Activated CD4-positive, alpha-beta T cell treated with anti-CD3 and anti-CD28 coated beads, Interleukin-2, amount 10 ng/mL, durations not matched to agents 7 days and 5 days (primary cell): ENCODE measurements at places on chromosomes 6 and 20.

GRCh38 chr6:3355358-3356055 lies 96.8 kb downstream of the PSMG4 start:
- no peak for DNase-seq

DNA sequence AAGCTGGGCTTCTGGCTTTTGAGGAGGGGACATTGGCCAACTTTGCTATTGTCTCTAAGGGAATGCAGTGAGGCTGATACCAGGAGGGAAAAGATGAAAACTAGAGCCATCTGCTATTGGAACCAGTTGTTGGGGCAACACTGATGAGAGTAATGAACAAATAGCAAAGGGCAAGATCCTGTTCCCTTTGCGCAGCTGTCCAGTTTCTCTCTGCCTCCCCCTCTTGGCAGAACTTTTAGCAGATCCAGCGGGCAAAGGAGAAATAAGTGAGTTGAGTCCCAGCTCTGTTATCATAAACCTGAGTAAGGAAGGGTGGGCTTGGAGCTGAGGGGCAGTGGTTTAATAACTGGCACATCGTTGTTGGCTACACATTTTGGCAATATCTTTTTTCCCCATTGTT lies 126.8 kb downstream of the AKAP7 start:
- DNase-seq = no peak

GRCh38 chr20:49583669-49584417 lies 15.9 kb upstream of the PTGIS start:
- DNase-seq = no peak

GRCh38 chr6:73476723-73477122 lies 15.2 kb downstream of the MTO1 start:
- no peak for DNase-seq

DNA sequence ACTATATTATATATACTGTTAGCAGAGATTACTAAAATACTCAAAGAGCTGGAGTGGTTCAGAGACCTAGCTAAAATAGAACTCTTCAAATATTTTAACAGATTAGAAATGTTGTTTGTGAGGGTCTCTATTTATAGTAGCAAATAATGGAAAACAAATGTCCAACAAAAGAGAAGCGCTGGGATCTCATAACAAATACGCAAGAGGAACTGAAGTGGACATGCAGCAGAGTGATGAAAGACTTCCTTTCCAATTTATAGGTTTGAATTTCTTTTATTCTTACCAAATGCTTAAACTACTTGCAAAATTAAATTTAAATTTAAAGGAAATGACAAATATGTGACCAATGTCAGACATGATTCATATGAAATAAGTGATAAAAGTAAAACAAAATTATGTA lies 49.9 kb downstream of the PIGU start:
- DNase-seq = no peak

DNA sequence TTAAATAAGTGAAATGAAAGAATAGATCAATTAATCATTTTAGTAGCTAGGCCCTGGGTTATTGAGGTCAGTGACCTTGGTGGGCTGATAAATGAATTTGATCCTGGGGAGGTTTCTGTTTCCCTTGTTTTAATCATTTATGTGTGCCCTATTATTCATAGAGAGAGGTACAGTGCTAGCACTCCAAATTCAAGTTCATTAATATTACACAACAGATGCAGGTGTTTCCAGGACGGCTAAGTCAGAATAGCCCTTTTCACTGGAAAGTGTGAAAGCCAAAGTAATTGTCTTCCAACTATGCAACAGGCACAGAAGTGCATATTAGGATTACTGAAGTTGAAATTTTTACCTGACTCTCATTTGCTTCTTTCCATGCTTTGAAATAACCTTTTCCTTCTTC lies 61.7 kb upstream of the SGK1 start:
- no peak for DNase-seq

- DNase-seq = no peak
These were observed 50.1 kb downstream of the CYP24A1 start for GRCh38 chr20:54123587-54124180.

GRCh38 chr6:159894991-159895390 lies 4.2 kb downstream of the MAS1 start:
- DNase-seq = no peak
